ENCODE measurements at places on chromosomes 2 and 18.

DNA sequence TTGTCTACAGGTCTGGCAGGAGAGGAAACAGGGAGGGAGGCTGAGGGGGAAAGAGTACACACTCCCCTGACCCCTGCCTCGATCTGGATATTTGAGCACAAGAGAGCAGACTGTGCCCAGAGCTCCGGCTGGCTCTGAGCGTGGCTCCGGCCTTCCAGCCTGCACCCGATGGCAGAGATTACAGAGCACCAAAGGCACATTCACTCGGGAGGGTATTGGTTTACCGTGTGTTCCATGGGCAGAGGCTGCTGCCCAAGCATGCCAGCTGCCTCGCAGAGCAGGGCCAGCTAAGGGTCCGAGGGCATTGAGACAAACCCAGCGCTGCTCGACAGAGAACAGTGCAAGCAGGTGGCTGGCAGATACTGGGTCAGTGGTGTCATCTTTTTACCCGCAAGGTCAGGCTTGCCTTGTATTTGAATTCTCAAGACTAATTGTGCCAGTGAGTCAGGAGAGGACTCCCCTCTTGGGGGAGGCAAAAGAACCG is 132.2 kb downstream of the TNS1 start:
- no peak for DNase-seq

GRCh38 chr2:177275743-177276055 is 11.2 kb upstream of the NFE2L2 start:
- no peak for DNase-seq

GRCh38 chr2:169798718-169799592 is at the start of gene SSB:
Gene SSB, plus strand, starts transcription at chr2:169798871. Its CDS starts 2,090 bp downstream, at chr2:169800961.
- peak; percentile 95 for DNase-seq

GRCh38 chr2:69547984-69548715 is 95.4 kb downstream of the AAK1 start:
- no peak for DNase-seq

GRCh38 chr2:27353762-27354596 is 2.6 kb downstream of the GTF3C2 start:
- DNase-seq: no peak

GRCh38 chr2:238422940-238423339 is 3.8 kb upstream of the ASB1 start:
- no peak for DNase-seq

DNA sequence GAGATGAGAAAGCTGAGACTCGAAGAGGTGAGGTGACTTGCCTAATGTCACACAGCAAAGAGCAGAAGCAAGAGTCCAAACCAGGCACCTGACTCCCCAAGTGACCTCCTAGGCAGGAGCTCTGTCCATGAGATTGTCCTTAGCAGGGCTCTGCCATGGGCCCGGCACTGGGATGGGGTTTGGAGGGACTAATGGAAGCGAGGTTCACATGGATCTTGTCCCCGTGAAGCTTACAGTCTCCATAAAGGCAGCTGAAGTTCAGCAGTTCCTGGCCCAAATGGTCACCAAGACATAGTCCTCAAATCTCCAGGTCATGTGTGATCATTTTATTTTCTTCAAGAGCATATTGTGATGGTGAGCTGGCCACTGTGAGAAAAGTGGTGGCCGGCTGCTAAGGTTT is 57.0 kb upstream of the AFF3 start:
- DNase-seq: no peak

- DNase-seq: peak; percentile 59
Observed at GRCh38 chr2:95025406-95026319, at the start of gene MAL. Gene MAL, plus strand, starts transcription at chr2:95025708. Its CDS starts 85 bp downstream, at chr2:95025793.

- DNase-seq: no peak
Observed at GRCh38 chr18:52948868-52949444, 609.0 kb downstream of the DCC start.

GRCh38 chr18:48018851-48019250 is 88.4 kb upstream of the SMAD2 start:
- no peak for DNase-seq

DNA sequence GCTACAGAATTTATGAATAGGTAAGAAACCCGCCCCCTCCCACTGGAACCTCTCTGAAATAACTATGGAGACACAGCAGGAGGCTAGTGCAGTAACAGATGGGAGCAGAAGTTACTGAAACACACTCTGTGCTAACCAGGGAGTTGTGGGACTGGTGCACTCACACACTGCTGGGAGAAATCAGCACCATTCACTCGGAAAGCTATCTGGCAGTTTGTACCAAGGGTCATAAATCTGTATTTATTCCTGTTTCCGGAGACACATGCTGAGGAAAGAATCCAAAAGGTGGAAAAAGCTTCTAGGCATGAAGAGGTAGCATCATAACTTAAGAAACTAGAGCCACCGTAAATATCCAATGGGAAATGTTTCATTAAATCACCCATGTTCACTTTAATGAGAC is 39.9 kb downstream of the TGFA start:
- no peak for DNase-seq

DNA sequence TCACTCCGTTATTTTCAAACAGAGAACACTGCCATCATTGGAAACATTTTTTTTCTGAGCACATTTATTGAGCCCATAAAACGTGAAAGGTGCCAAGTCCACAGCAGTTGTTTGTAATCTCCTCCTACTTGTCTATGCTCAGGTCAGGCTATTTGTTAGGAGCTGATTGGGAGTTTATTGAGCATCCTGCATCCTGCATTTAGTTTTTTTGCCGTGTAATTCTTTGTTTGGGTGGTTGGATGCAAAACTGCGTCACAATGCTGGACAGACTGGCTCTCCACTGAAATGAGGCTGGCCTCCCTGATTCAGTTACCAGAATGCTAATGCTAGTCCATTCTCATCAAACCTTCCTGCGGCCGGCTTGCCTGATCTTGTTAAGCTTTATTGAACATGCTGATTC is 71.4 kb downstream of the RAPGEF4 start:
- no peak for DNase-seq

GRCh38 chr2:24710806-24711205 is 82.4 kb downstream of the PTRHD1 start:
- no peak for DNase-seq

DNA sequence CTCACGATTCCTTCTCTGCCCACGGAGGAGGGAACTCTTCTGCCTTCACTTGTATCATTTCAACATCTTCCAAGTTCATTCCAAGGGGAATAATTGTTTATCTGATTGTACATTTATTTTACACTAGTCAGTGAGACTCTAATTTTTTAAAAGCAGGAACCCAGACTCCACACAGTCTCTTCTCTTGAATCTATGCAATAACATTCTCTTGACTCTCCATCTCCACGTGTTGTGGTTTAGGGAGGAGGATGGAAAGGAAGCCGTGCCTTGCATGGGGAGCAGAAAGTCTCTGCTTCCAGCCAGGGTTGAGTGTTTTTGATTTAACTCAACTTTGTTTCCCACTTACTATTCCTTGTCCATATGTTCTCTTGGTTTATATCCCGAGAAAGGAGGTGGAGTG is 131.1 kb upstream of the RIOK3 start:
- no peak for DNase-seq

DNA sequence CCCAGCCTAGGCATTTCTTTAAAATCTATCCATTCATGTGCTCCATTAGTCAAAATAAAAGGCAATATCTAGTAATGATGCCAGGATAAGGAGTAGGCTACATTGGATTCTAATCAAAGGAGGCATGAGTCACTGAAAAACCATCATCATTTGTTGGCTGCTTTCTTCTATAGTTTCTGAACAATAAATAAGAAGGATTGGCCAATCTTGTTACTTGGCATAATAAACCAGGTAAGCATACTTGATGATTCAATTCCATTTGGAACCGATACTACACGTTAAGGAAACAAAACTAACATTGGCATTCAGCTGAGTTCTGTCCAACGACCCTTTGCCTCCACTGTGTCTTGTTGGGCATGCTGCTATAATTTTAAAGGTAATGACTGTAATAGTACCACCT is 27.2 kb downstream of the ATP8B1 start:
- DNase-seq: no peak

DNA sequence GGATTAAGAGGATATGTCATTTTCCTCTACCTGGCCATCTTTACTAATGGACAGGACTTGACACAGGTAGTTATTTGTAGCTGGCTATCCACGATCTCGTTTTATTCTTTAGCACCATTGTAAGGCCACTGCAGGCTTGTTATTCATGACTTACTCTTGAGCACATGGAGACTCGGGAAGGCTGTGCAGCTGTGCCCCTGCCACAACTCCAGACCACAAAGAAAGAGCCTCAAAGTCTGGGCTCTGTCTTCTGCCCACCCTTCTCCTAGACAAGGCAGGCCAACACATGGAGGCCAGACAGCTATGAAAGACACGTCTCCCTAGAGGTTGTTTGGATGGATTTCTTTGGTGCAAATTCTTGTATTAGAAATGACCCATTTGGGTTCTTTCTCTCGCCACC is 133.8 kb downstream of the NAPG start:
- no peak for DNase-seq

- no peak for DNase-seq
Observed at GRCh38 chr2:18464913-18465312, 95.5 kb downstream of the RDH14 start.

DNA sequence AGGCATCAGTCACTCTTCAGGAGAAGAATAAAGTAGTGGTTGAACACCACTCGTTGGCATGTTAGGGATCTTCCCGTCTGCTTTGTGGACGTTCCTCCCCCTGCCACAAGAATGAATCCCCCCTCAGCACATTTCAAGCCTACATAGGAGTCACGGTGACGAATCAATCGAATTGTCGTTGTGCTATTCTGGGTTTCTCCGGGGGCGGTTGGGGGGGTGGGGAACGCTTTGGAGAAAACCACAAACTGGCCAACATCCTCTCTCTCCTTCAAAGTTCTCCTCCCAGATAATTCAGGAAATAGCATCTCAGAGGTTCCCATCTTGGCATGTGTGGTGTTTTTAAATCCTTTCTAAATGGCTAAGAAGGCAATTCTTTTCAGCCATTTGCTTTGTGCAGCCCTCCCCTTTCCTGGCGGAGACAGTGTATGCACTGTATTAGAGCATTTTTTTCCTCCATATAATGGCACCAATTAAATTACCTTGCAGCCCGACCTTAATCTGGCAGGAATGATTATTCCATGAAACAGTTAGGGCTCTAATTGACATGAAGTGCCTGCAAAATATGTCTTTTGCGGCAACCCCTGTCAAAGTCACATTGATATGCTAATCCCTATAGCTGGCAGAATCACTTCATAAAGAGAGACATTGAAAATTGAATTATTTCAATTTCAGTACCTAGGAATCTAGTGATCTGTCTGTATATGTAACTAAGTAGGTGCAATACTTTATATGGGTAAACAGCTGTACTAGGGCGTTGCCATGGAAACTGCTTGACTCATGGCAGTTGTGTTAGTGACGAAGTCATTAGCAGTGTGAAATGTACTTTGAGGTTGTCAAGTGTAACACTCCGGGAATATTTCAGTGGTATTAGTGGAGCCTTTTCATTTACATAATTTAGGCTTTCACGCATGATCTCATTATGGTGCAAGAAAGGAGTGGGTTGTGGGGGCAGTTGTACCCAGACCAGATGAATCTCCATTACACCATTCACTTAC is 323.4 kb upstream of the SLC14A2 start:
- DNase-seq: no peak

GRCh38 chr18:62715759-62716615 is 646 bp downstream of the PHLPP1 start:
- DNase-seq: peak; percentile 55

DNA sequence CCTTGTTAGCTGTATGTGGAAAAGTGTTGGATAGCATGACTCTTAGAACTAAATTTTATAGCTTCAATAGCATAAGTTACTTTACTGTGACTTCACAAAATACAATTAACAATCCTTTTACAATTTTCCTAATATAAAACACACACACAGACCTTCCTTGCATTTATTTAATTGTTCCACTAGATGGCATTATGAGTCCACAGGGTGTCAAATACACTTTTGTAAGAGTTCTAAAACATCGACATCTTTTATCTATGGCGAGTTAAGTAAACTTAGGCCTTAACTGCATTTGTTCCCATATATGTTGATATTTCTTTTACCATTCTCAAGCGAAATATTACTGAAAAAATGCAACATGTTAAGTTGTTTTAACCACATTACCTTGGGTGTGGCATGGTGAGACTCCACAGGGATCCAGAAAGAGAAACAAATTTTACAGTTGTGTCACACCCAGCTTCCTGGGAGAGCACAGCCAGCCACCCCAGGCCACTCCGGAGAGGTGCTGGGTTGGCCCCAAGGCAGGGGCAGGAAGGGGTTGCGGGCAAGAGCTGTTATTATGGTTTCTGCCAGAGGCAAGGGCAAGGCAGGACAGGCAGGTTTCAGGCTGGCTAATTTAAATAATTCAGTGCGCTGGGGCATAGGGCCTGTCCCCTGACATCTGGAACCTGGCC is 312.4 kb upstream of the MC4R start:
- DNase-seq: no peak

DNA sequence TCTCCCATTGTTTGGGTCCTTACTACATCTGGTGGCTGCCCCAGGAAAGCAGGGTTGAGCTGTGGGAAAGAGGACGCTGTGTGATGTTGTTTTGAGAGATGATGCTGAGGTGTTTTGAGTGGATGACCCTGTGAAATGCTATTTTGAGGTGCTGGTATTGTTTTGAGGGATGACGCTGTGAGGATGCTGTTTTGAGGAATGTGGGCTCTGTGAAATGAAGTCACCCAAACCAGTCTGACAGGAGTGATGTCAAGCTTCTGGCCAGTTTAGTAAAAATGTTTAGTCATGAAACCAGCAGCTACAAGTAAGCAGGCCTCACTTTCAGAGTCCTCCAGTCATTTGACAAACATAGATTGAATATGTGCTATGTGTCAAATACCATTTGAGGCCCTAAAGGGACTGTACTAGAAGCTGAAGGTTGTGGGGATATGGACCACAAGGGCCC is 16.1 kb upstream of the PUM2 start:
- no peak for DNase-seq

- no peak for DNase-seq
Observed at GRCh38 chr2:22579341-22579740, 805.6 kb upstream of the KLHL29 start.

DNA sequence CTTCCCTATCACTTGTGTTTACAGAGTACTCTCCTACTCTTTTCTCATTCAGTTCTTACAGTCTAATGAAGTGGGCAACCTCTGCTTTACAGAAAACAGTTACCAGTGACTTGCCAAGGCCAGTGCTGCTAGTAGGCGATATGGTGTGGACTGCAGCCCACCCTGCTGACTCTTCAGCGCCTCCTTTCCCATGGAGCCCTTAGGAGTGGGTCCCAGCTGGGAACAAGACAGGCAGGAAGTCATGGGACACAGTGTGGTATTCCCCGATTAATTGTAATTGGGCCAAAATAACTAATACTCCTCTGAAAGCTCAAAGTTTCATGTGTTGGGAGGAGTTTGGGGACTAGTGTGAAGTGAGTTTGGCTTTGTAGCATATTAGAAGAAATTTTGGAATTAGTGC is 120.1 kb upstream of the EML6 start:
- no peak for DNase-seq

- DNase-seq: no peak
Observed at GRCh38 chr2:7111626-7112025, 194.4 kb downstream of the RNF144A start.

Measured in activated T-cell treated with anti-CD3 and anti-CD28 coated beads for 48 hours (primary cell).